ENCODE measurements at places on chromosomes 13 and 19.

DNA sequence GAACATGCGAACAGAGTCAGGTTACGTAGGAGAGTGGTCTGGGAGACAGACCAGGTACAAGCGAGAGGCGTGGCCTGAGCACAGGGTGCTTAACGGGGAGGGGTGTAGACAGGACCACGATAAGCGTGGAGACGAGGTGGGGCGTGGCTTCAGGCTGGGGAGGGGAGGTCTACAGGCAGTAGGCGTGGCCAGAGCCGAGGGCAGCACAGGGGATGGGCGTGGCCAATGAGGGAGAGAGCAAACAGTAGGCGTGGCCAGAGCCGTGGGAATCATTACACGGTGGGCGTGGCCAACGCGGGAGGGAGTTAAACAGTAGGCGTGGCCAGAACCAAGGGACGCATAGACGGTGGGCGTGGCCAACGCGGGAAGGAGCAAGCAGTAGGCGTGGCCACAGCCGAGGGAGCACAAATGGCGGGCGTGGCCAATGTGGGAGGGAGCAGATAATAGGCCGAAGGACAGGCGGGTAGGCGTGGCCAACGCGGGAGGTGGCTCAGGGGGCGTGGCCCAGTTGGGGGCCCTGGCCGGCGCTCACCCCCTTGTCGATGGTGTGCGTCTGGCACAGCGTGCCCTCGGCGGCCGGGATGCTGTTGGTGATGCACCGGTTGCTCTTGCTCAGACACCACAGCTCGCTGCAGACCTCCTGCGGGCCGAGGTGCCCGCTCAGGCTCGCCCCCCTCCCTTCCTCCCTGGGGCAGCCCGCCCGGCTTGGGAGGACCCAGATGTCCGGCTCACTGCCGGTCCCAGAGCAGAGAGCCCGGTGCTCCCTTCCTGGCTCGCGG is 15.2 kb upstream of the MYO1F start:
- DNase-seq, result peak; percentile 95

- no peak for DNase-seq
Observed at GRCh38 chr19:31167690-31168089, 181.5 kb downstream of the TSHZ3 start.

- DNase-seq, result no peak
Observed at GRCh38 chr13:44024846-44025195, 145.1 kb downstream of the LACC1 start.

DNA sequence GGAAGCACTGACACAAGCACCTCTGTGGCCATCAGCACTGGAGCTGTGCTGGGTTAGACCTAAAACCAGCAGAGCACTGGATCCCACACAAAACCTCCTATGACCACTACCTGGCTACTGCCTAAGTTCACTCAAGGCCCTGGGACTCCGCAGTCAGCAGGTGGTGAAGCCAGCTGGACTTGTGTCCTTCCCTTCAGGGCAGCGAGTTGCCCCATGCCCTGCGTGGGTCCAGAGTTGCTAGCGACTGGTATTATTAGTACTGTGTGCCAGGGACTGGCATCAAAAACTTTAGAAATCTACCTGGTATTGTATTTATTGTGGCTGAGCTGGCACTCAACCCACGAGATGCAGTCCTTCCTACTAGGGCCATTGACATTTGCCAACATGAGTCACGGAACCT is 6.0 kb downstream of the OR10H4 start:
- no peak for DNase-seq

DNA sequence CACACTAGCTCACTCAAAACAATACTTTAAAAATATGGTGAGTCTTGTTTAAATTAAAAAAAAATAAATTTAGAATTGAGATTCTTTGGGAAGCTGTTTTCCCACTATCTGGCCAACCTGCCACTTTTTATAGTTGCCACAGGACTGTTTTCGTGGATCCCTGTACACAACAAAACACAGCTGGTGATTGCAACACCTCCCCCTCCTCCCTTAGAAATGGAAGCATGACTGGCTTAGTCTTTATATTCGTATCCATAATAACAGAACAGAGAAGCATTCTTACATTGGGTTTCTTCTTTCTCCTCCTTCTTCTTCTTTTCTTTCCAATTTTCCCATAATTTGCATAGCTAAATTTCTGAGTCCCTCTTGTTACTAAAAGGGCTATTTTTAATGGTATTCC is 79.5 kb upstream of the GJB6 start:
- no peak for DNase-seq

Measured in stimulated activated CD4-positive, alpha-beta T cell treated with anti-CD3 and anti-CD28 coated beads, Interleukin-15, amount 100 ng/mL, for 24 hours (primary cell).